ENCODE measurements at places on chromosomes 3 and 15. TPM values are rescaled to one million over a fixed set of nuclear protein-coding genes. Genes with fewer than 3 reads are reported as not detected.

DNA sequence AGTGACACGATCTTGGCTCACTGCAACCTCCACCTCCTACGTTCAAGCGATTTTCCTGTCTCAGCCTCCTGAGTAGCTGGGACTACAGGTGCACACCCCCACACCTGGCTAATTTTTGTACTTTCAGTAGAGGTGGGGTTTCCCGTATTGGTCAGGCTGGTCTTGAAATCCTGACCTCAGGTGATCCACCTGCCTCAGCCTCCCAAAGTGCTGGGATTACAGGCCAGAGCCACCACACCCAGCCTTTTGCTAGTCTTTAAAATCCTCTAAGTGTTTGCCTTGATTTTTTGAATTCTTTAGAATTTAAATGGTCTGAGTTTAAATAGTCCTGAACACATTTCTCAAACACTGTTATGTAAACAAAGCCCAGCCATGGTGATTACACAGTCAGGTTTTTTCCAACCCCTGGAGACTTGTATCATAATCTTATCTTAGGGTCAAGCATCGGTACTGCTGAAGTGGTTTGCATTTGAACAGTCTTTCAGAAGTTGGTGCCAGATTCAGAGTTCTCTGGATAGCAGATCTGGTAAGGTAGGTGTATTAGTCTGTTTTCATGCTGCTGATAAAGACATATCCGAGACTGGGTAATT lies 28.2 kb upstream of the PIAS1 start:
- no peak for DNase-seq

DNA sequence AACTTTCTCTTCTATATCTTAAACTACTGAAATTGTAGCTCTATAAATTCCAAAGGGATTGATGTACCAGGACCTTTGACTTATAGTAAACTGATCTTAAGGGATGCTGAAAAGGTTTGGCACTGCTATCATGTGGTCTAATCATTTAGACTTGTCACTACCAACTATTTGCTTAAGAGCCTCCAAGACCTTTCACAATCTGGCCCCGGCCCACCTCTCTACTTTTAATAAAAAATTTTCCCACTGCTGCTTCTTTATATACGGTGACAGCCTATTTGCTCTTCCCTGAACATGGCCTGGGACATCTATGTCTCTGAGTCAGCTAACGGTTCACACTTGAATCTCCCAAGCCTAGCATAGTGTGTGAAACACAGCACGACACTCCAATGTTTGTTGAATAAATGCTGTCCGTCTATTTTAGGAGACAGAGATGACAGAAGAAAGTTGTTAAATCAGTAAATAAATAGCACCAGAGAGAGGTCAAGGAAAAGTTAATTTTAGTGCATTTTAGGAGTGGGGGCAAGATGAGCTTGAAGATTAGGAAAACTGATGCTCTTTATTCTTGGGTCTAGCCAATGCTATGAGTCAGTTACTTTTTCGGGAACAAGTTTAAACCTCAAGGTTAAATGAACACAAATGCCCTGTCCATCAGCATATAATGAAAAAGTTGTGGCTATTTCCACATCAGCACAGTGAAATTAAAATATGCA lies 212.9 kb downstream of the TIGIT start:
- no peak for DNase-seq

GRCh38 chr3:191952186-191952585 lies 491.2 kb downstream of the PYDC2 start:
- DNase-seq, result no peak

DNA sequence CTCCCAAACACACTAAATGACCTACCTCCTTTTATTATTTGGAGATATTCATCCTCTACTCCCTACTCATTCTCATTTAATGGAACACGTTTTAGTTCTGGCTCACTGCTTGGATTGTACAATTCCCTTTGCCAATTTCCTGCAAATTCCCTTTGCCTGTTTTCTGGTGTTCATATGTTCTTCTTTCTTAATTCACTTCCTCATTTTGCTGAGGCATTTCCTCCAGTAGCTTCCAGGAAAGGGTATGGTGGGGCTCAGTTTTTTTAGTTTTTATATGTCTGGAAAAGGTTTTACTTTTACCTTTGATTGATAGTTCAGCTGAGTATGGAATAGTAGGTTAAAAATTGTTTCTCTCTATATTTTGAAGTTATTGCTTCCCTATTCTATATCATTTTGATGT lies 143.6 kb upstream of the GOLIM4 start:
- no peak for DNase-seq

DNA sequence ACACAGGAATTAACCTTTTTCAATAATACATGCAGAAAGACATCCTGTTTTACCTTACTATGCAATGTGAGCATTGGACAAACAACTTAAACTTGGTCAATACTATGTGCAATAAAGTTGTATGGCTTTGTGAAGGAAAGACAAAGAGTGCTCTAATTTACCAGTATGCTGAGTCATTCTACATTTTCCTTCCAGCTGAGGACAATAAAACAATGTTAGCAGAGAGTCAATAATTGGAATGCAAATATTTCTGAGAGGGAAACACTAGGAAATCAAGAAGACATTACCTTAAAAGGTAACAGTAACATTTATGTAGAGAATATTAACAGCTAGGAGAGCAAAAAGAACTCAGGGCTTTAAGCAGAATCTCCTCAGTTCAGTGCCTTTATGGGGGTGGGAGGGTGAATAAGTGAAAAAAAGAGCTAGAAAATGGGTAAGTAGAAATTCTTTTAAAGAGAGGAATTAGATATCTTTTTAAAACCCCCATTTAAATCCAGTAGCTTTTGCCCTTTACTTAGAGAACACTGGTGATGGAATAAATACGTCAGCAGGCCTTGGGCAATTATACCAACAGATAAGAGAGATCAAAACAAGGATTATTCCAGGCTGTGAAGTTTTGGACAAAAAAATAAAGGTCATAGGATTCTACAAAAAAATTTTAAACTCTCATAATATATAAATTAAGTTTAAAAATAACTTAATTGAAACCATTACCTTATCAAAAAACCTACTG lies 11.6 kb upstream of the HGD start:
- DNase-seq, result no peak

GRCh38 chr3:67791620-67792019 lies 137.2 kb upstream of the SUCLG2 start:
- DNase-seq, result no peak

- no peak for DNase-seq
Observed at GRCh38 chr15:60464836-60465630, 13.9 kb downstream of the ICE2 start.

GRCh38 chr3:196220991-196221390 lies 4.7 kb downstream of the SLC51A start:
- no peak for DNase-seq

- peak; percentile 23 for DNase-seq
Observed at GRCh38 chr15:38054488-38054887, 120.0 kb downstream of the TMCO5A start.

DNA sequence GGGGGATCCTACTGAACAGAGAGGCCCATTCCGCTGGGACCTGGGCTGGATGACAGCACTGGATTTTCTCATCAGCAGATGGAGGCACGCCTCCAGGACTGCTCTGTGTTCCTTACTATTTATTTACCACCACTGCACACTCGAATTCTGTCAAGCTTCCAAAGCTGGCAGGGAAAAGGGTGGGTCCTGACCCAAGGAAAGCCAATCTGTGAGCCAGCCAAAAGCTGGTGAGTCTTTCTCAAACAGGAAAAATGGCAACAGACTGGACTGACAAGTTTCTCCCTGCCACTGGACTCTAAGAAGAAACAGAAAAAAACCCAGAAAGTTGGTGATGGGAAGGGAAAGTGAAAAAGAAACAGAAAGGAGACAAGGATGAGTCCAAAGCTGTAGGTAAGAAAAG lies 37.8 kb downstream of the CD47 start:
- peak; percentile 67 for DNase-seq

GRCh38 chr15:48929661-48930060 lies 34.1 kb downstream of the SHC4 start:
- no peak for DNase-seq

DNA sequence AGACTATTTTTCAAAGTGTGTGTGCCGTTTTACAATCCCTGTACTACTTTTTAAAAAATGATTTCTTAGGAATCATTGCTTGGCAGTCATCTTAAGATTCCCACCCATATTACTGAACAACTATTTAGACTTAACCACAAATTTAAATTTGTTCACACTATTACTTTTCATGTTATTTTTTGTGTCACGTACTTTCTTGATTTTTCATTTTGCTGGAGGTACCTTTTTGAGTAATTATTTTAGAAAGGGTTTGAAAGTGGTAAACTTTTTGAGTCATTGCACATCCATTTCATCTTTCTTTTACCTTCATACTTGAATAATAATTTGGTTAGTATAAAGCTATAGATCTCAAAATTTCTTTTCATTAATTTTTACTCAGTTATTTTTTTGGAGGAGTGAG lies 16.9 kb downstream of the CMTM8 start:
- DNase-seq, result no peak

DNA sequence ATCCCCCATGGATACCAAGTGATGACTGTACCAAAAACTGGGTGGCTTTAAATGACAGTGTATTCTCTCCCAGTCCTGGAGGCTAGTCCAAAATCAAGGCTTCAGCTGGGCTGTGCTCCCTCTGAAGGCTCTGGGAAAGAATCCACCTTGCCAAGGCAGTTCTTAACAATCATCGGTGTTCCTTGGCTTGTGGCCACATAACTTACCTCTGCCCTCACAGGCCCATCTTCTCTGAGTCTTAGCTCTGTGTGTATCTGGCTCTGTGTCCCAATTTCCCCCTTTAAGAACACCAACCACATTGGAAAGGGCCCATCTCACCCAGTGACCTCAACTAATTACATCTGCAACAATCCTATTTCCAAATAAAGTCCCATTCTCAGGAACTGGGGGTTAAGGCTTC lies 503.0 kb upstream of the PROK2 start:
- no peak for DNase-seq

GRCh38 chr15:74903676-74904075 lies 3.0 kb downstream of the FAM219B start:
- no peak for DNase-seq

- peak; percentile 27 for DNase-seq
Observed at GRCh38 chr3:112681822-112682325, 40.9 kb upstream of the CCDC80 start.

DNA sequence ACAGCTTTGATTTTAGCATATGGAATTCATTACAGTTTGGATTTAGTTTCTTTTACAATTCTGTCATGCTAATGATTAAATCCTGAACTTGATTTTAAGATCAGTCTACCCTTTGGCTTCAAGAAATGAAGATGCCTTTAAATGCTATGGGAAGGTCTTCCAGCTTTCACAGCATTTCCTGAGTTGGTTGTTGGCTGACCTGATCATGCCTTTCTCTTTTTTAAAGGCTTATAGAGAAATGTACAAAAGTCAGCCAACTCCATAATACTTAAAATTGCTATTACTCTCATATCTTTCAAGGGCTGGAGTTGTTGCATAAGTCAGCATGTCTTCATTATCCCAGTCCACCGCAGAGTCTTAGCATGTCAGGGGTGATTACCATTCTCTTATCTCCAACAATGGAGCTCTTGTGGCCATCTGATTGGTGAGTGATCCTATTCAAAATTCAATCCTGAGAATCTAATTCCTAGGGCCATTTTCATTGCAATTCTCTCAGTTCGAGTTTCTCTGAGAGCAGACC lies 123.8 kb downstream of the GMNC start:
- DNase-seq, result no peak

- DNase-seq, result no peak
Observed at GRCh38 chr15:99582508-99582960, 16.8 kb downstream of the MEF2A start.

DNA sequence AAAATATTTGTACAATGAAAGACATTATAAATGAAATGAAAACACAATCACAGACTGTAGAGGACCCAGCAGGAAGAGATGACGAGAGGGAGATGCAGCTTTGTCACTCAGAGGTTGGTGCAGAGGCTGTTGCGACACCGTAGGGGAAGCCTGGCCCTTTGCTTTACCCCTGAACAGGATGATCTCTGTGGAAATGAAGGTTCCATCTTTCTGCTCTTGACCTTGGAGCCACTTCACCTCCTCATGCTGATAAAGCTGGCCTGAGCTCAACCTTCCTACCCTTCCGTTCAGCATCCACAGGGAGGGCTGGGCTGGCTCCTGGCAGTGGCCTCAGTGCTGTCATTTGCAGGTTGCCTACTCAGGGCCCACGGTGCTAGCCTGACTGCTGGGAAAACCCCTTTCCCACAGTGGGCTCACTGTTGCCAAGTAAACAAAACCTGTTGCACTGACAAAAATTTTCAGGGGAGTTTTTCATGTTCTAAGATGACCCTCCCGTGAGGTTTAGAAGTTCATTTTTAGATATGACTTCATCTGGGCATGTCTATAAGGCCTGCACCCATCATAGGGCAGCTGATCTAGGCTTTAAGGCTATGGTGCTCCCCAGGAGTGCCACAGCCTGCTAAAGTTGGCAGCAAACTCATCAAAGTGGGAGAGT lies 3.0 kb upstream of the CD80 start:
- no peak for DNase-seq

DNA sequence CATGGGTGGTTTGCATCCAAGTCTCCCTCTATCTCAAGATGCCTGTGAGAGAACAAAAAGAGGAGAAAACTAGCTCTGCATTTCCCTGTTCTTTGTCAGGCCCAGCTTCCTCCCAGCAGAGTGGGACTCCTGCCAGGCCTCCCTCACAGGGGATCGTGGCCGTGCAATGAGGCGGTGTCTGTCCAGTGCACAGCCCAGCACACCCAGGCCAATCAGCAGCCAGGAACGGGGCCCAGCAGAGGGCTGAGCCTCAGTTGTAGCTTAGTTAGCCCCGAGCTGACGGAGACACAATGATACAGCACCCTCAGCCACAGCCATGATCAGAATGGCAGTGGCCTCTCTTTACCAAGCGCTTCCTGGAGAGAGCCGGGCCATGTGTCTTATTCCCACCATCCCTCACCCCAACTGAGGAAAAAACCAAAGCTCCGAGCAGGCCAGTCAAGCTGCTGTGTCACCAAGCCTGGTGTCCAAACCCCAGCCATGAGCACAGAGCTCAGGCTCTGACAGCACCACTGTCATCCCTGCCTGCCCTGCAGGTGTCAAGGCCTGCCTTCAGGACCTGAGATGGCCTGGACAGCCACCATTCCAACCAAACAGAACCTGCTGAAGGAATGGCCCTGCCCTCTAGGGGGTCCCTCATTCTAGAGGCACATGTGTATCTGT lies 71.1 kb downstream of the DNAJB8 start:
- no peak for DNase-seq

GRCh38 chr3:159775372-159775961 lies 213.2 kb upstream of the IL12A start:
- DNase-seq, result peak; percentile 88

DNA sequence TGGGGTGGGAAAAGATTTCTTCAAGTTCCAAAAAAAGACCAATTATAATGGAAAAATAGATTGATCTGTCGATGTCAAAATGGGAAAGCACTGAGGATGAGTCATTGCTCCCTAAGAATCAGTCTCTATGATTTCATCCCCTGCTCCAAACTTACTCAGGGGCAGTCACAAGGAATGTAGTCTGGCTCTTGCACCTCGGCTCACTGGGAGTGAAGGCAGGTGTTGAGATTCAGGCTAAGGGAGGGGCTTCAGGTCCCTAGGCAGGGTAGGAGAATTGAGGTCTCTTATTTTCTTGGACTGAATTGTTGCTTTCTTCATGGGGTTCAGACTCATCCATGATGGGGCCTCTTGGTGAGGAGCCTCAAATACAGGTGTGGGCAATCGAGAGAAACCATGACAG lies 14.2 kb downstream of the ESYT3 start:
- no peak for DNase-seq

- no peak for DNase-seq
Observed at GRCh38 chr3:124512881-124513609, 217.2 kb upstream of the UMPS start.

- no peak for DNase-seq
Observed at GRCh38 chr3:101722394-101723173, 1.8 kb upstream of the CEP97 start.

Gene FEZF2
- total RNA-seq, result not detected

Gene GOLGA8M
- total RNA-seq, result 1.3 TPM

Gene THBS1
- total RNA-seq, result 364 TPM

Gene CCDC9B
- 4.0 TPM for total RNA-seq

Gene KLHDC8B
- 8.8 TPM for total RNA-seq

Gene AGTR1
- total RNA-seq, result not detected

Gene BMF
- total RNA-seq, result not detected

Measured in MG63 (cell line).